Foreskin keratinocyte (primary cell): ENCODE measurements at places on chromosomes 5 and 9. TPM values are rescaled to one million over a fixed set of nuclear protein-coding genes. Genes with fewer than 3 reads are reported as not detected.

DNA sequence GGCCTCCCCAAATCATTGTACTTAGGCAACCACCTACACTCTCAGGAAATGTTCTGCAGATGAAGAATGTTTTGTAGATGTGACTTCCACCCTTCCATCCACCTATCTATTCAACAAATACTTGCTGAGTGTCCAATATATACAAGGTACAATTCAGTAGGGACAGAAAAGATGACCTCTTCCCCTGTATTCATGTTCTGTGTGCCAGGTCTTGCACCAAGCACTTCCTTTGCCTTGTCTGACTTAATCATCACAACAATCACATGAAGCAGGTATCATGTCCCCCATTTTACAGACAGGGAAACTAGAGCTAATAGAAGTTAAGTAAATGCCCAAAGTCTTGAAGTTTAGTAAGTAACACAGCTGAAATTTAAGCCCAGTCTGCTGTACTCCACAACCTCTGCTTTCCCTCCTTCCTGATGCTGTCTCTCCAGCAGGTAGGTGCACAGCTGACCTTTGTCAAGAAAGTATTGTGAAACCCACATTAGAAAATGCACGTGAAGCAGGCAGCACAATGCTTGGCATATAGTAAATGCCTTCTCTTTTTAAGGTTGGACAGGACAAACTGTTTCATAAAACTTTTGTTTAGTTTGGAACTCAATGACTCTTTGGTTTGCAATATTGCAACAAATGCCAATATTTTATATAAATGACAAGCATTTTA is 296.5 kb downstream of the DEPDC1B start:
- no peak for DNase-seq

Gene RBM22
- 43.2 and 47.2 TPM in 2 replicates for total RNA-seq

Gene ERMP1
- total RNA-seq = 20.5 and 22.4 TPM in 2 replicates

GRCh38 chr9:112665347-112665746 is 52.6 kb downstream of the INIP start:
- DNase-seq = peak; percentile 17

DNA sequence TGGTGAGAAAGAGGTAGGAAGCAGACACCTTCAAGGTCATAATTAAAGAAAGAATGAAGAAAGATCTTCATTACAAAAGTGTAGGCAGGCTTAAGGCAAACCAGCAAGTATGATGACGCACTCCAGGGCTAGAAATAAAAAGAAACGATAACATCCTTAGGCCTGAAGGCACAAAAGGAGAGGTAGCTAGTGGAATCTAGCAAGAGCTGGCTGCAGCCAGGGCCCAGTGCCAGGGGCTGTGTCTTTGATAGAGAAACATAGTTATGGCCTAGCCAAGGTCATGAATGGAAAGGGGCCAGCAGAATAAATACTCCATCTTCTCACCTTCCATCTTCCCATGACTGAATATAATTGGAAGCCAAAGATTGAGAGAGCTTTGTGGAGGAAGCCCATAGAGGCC is 6.8 kb upstream of the SH3TC2 start:
- no peak for DNase-seq

Gene TLE1
- total RNA-seq = 21.4 and 24.2 TPM in 2 replicates

DNA sequence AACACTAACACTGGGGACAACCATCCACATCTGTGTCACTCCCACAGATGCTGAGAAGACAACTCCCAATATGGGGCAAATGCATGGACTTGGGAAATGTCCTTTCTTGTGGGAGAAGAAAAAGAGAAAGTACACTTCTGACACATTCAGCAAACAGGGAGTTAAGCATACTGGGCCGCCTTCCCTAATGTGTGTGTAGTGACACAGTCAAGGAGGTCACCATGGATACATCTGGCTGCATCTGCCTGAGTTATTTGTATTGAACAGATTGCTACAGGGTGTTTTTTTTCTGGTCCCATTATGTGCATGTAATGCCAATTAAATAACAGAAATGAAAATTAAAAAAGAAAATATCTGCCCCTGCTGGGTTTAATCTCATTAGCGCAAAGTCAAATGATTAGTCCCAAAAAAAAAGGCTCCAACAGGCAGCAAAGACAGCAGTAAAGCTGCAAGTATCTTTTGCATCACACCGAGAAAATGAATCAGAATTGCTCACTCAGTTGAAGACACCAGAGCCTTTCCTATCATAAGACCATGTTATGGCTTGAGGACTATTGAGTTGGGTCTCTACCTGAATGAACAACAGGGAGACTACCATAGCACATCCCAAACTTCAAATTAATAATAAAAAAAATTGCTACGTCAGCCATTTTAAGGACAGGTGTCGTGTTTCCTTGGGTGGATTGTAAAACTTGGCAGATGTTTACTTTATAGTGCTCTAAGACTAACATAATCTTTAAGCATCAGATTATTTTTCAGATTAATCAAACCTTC is 395.9 kb downstream of the DTWD2 start:
- DNase-seq = no peak

Gene CD274
- total RNA-seq = 26.1 and 27.6 TPM in 2 replicates

Gene ARHGEF39
- total RNA-seq = 4.0 and 4.8 TPM in 2 replicates

DNA sequence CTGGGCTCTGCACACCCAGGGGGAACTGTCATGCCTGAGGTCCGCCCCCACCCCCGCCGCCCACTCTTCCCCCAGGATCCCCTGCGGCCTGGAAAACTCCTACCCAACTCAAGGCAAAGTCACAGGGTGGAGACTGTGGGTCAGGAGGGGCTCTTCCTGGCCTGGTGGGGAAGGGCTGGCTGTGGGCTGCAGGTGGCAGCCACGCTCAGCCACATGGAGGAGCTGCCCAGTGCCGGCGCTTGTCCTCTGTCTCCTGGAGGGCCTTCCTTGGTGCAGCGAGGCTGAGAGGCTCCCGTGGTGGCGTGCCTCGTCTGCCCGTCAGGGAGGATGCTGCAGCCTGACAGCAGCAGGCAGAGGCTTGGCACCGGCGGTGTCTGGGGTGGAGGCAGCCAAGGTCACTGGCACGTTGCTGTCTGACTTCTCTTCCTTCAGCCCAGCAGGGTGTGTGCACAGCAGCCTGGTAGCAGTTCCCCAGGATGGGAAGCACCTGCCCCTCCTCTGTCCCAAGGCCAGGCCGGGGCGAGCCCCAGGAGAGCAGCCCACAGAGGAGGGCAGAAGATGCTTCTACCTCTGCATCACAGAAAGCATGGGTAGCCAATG is 78.1 kb downstream of the ADAMTS2 start:
- DNase-seq = no peak

DNA sequence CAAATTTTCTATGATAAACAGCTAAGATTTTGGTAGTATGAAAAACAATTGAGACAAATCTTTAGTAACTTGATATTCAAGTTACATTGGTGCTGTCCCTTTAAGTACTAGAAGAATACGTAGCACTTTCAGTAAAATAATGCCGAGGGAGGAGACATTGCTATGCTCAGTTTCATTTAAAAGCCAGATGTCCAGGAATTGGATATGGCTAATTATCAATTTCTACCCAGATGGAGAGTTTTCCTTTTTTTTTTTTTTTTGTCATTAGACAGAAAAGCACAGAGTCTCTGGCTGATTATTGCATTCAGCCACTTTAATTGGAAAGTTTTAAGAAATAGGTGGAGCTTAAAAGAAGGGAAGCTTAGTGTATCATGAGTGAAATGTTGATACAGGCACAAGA is 40.4 kb upstream of the APC start:
- DNase-seq = no peak

GRCh38 chr9:99666571-99666970 is 155.1 kb upstream of the NR4A3 start:
- DNase-seq = no peak

- no peak for DNase-seq
Measured at GRCh38 chr5:101080462-101081240, 177.6 kb upstream of the ST8SIA4 start.

Gene SIT1
- not detected in 2 replicates for total RNA-seq

Gene LCN10
- total RNA-seq = not detected in 2 replicates

Gene TXNDC8
- total RNA-seq = not detected in 2 replicates

Gene LHFPL2
- total RNA-seq = 18.9 and 22.5 TPM in 2 replicates

GRCh38 chr5:54470128-54470527 is 14.6 kb downstream of the HSPB3 start:
- no peak for DNase-seq

Gene CCIN
- total RNA-seq = 0.14 TPM in 1 of 2 replicates, not detected in the other

- DNase-seq = no peak
Measured at GRCh38 chr9:99814359-99814758, 7.3 kb upstream of the NR4A3 start.

DNA sequence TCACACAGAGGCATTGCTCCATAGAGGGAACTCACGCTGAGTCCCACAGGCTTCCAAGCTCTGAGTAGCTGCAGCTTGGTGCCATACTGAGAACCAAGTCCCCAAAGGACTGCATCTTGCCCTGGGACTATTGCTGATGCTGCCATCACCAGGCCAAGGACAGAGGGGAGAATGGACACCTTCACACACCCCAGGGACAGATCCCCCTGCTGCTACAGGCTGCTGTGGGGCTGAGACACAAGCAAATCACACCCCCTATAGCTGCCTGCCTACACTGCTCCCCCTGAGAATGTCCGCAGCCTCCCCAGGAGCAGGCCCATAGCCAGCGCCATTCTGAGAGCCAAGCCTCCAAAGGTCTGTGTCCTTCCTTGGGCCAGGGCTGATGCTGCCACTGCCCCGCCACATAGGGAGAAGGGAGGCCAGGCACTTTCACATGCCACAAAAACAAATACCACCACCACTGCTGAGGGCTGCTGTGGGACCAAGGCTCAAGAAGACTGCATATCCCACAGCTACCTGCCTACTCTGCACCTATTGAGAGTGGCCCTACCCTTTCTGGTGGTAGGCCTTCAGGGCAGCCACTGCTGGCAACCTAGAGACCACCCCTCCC is 81.5 kb downstream of the SYK start:
- DNase-seq = no peak

DNA sequence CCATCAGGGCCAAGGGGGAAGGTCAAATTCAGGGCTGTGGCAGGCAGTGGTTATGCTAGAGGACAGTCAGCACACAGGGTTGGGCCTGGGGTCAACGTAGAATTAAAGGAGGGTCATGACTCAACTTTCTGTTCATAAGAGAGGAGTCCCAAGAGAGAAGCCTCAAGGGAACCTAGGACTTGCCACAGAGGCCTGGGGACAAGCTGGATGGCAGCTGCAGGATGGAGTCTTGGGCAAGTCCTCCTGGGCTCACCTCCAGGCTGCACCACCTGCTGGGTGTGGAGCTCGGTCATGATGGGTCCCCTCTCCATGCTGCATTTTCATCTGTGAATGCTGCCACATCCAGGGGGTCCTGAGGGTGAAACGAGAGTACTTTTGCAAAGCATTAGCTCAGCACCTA is 9.0 kb upstream of the WNK2 start:
- no peak for DNase-seq

Gene FBP2
- total RNA-seq = not detected in 2 replicates

DNA sequence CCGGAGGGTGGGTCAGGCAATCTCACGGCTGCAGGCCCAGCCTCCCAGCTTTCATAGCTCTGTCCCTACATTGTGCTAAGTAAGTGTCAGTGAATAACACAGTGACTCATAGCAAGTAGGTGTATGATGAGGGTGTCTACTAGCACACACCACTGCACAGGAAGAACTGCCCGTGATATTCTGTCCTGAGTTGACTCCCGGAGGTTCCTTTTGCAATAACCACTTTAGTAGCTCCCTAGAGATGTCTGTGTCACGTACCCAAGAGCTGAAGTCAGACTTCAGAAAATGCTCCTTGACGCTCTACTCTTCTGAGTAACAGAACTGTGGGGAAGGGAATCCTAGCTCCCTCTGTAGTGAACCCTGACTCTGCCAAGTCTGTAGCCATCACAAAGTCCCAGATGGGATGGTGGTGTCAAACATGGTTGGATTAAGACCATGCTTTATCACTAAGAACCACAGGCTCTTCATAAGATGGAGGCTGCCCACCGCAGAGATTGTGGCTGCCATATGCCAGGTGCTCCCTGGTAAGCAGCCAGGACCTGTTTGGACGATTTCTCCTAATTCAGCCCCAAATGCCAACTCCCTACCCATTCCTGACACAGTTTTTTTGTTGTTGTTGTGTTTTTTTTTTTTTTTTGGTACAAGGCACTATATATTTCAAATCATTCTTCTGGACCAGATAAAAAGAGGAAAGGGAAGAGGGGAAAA is 352.6 kb upstream of the PANK3 start:
- DNase-seq = no peak

DNA sequence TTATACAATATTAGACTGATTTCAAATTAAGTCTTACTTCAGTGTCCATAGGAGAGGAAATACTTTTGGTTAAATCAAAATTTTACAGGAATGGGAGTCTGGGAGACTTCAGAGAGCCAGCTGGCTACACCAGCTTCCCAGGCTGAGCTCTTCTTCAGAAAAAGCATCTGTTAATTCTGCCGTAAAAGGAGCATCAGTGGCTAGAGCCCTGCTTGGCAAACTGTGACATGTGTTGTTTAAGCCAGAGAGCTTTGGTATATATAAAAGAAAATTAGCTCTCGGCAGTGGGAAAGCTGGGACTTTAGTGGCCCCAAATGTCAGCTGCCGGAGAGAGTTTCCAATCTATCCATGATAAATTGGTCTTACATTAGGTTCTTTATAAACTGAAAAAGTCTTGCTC is 378.8 kb upstream of the TUSC1 start:
- DNase-seq = no peak

- DNase-seq = no peak
Measured at GRCh38 chr5:6744841-6745705, 31.8 kb downstream of the TENT4A start.

- peak; percentile 18 for DNase-seq
Measured at GRCh38 chr9:100473276-100474081, 530 bp downstream of the TMEFF1 start.

- peak; percentile 53 for DNase-seq
Measured at GRCh38 chr9:111601237-111602018, 2.0 kb upstream of the PTGR1 start.

DNA sequence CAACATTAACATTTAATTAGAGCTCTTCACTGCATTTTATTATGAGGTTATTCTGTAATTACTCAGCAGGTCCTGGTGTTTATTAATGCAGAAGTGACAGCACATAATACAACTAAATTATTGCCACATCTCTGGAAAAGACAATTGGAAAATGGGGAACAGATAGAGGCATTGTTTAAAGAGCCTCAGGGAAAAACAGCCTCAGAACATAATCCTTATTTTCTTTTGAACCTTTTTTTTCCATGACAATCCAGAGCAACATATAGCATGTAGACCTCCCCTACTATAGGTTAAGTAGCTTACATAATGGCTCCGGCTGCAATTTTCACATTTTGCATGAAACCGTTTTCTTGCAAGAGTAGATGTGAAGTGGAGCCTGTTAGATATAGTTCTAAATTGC is 87.2 kb downstream of the RMI1 start:
- no peak for DNase-seq

Gene TBC1D2
- 76.8 and 85.0 TPM in 2 replicates for total RNA-seq

Gene TNFSF15
- total RNA-seq = 1.4 and 4.3 TPM in 2 replicates

Gene ANKRD20A1
- total RNA-seq = 0.61 and 0.92 TPM in 2 replicates

Gene ARID3C
- total RNA-seq = 0.07 and 0.17 TPM in 2 replicates

Gene UGT3A1
- not detected in 2 replicates for total RNA-seq

GRCh38 chr9:33225319-33226147 is 14.4 kb upstream of the SPINK4 start:
- peak; percentile 68 for DNase-seq

DNA sequence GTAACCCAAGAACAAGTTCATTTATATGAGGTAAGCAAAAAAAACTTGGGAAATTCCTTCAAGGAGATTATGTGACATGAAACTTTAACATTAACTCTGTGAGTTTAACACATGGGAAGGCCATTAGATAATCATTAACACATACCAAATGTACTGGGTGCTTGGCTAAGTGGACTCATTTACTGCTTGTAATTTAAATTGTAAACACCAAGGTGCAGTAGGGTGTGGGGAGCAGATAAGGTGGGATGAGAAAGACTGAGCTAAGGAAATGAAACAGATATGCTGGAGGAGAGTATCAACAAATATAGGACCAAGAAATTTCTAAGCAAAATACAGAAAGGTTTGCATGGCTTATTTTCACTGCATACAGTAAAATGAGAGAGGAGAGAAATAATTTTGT is 2384.8 kb upstream of the ACO1 start:
- DNase-seq = no peak

Gene CDX1
- not detected in 2 replicates for total RNA-seq
